HT-29 (cell line): ENCODE measurements at places on chromosomes 2 and 18. TPM values are rescaled to one million over a fixed set of nuclear protein-coding genes. Genes with fewer than 3 reads are reported as not detected.
A peak's percentile ranks its signal among the peaks of the same experiment; 100 is the strongest.

GRCh38 chr18:8951491-8951890 lies 151.0 kb upstream of the NDUFV2 start:
- DNase-seq: no peak

GRCh38 chr2:66478731-66479316 lies 43.9 kb downstream of the MEIS1 start:
- no peak for DNase-seq

GRCh38 chr2:88521445-88522073 lies 69.1 kb upstream of the FOXI3 start:
- no peak for DNase-seq

DNA sequence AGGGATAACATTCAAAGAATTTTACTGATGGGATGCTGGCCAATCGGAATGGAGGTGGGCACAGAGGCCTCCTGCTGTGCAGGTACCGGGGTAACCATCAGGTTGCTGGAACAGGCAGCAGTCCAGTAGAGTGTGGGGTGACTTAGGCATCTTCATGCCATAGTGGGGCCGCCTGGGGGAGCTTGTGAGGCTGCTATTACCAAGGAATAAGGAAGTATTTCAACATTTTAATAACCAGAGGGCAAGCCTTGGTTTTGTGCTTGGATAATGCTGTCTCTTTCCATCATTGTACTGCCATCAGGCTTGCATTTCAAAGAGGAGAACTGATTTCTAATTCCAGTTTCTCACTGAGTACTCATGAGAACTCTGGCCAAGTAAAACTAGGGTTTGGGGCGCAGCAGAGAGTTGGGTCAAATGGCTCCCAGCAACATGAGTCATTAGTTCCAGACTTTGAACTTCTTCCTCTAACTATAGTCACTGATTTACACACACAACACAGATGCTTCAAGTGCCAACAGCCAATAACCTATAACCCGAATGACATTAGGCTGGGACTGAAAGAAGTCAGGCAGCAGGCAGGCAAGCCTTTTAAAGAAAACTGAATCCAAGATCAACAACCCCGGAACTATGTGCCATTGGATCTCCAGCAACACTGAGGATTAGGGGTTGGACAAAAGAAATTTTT lies 56.1 kb upstream of the FHL2 start:
- DNase-seq: peak; percentile 96

GRCh38 chr2:171009386-171009785 lies 80.3 kb downstream of the GORASP2 start:
- no peak for DNase-seq

DNA sequence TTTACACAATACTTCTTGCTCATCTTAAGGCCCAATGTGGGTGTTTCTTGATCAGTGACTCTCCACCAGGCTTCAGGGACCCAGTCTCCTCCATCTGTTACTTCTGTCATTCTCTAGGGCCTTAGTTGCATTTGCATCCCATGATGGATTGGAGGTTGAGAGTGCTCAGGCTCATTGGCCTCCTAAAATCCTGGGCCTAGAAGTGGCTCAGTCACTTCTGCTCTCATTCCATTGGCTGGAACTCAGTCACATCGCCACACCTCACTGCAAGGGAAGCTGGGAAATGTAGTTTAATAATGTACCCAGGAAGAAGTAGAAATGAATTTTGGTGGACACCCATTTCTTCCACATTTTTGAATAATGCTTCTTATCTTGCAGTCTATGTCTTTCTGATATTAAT lies 223.5 kb downstream of the HRH4 start:
- DNase-seq: no peak

DNA sequence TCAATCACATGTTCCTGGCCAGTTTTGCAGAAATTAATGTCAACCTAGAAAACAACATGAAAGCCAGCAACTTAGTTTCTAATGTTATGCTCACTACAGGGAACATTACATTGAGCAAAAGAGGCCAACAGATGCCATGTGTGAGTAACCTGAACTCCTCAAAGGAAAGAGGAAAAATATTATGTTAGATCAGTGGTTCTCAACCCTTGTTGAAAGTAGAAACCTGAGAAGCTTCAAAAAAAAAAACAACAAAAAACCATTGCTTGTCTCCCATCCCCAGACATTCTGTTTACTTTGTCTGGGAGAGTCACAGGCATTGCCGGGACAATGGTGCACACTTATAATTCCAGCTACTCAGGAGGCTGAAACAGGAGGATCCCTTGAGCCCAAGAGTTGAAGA lies 57.7 kb downstream of the METTL4 start:
- no peak for DNase-seq

- no peak for DNase-seq
Observed at GRCh38 chr2:147378403-147378802, 466.4 kb upstream of the ACVR2A start.

- DNase-seq: no peak
Observed at GRCh38 chr2:170277951-170278350, 100.0 kb downstream of the MYO3B start.

NIF3L1 gene
- 31.6 and 38.3 TPM in 2 replicates for total RNA-seq

PPM1B gene
- total RNA-seq: 21.7 and 24.6 TPM in 2 replicates

STARD6 gene
- not detected in 2 replicates for total RNA-seq
